Fibroblast of lung (primary cell): ENCODE measurements at places on chromosomes 1 and 21.
A peak's percentile ranks its signal among the peaks of the same experiment; 100 is the strongest.

DNA sequence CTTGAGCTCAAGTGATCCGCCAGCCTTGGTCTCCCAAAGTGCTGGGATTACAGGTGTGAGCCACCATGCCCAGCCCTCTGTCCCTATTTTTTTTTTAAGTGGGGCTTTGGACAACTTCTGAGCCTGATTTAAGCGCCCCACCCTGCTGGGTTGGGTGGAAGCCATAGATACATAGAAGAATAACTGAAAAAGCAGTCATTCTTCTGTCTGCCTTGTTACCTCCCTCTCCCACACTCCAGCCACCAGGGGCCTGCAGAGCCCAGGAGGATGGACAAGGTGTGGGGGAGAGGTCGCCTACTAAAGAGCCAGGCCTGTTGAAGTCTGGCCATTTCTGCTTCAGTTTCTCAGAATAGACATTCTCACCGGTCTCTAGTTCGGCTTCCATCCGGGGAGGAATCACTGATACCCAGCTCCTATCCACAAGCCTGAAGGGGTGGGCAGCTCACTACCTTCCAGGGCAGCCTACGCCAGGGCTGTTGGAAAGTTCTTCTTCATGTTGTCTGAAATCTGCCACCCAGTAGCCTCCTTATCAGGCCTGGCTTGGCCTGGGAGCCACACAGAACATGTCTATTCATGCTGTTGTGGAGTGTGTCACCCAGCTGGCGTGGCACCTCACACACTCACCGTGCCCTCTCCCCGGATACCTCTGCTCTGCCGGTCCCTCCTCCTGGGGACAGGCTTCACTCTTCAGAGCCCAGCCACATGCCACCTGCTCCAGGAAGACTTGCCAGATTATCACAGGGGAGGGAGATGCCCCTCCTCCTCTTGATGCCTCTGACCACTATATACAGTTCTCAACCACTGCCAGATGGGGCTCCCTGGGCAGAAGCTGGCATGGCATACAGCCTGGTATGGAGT lies 27.7 kb downstream of the KNCN start:
- no peak for DNase-seq

DNA sequence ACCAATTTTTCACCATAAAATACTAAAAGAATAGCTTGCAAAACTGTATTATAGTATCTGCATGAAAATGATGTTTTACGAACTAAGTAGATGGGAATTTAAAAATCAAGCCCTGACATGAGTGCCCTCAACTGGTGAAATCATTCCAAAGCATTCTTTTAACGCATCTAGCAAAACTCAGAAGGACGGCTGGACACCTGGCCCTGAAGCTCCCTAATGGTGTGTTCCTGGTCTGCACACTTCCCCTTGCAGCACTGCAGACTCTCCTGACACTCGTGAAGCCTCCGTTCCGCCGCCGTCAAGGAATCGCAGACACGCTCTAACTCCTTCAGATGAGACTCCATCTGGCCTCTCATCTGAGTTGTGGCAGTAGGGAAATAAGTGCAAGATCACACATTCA lies 39.9 kb downstream of the ODF2L start:
- peak; percentile 22 for DNase-seq

DNA sequence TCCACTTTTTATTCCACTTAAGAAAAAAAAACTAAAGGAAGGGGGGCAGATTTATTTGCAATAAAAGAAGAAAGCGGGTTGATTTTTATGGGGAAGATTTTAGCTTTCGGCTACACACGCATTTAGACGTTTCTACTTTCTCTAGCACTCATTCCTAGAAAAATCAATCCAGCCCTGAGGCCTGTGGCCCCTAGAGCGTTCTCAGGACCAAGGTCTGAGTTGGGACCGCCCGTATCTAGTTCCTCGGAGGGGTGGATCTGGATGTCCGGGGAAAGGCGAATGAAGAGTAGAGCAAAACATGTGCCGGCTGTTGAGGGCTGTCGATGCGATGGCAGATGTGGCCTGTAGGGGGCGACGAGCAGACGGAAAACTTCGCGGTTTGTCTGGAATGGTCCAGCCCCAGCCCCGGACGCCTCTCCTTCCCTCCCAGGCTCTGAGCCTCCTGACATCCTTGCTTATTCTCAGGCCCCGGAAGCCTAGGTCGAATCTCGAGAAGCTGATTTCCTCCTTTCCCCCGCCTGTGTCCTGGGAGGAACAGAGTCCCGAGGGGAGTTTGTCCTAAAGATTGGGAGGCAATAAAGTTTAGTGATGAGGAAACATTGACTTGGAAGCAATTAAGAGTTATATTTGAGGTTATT lies 5.2 kb downstream of the FOXD3 start:
- peak; percentile 75 for DNase-seq

DNA sequence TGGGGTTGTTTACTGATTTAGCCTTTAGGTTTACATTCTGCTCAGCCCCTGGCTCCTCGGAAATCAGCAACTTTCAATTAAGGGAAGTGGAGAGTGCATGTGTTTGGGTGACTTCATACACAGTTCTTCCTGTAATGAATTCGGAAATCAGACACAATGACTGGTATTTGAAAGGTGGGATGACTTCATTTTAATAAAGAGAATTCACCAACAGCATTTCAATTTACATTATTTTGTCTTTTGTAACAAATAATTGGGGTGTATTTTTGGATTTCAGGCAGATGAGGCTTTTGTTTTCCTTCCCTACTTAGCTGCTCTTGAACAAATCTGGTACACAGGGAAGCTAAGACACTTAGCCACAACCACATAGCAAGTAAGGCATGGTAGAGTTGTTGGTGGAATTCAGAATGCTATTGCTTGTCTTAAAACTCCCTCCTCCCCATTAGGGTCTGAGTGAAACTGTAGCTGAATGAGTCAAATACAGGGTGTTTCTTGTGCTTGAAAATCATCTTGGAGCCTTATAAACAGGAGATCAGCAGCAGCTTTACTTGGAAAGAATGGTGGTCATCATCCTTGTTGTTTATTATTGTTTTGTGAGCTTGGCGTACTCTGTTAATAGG lies 917 bp downstream of the STX12 start:
- DNase-seq: peak; percentile 50

DNA sequence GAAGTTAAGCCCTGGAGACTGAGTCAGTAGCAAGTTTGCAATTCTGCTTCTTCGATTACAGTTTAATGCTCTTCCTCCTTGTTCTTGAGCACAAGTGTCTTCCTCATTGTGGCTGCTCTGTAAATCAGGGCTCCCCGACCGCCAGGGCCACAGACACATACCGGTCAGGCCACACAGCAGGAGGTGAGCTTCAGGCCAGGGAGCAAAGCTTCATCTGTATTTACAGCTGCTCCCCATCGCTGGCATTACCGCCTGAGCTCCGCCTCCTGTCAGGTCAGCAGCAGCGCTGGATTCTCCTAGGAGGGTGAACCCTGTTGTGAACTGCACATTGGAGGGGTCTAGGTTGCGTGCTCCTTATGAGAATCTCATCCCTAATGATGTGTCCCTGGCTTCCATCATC lies 1.7 kb upstream of the TRAPPC10 start:
- DNase-seq: no peak

DNA sequence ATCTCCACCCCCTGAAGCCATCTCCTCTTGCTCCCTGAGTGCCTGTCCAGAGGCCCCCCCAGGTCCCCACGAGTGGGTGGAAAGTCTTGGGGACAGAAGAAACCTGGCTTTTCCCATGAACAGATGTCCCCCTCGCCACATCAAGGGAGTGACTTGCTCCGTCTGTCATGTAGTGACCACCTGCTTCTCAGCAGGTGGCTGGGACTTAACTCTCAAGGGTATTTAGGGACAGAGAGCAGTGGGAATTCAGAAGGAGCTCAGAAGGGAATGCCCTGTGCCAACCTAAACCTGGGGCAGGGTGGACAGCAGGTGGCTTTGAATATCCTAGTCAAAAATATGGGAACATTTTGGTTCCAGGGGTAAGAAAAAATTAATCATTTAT lies 139.8 kb downstream of the PRDM16 start:
- no peak for DNase-seq

- DNase-seq: peak; percentile 53
Measured at GRCh38 chr1:55490547-55490946, 275.4 kb upstream of the USP24 start.

DNA sequence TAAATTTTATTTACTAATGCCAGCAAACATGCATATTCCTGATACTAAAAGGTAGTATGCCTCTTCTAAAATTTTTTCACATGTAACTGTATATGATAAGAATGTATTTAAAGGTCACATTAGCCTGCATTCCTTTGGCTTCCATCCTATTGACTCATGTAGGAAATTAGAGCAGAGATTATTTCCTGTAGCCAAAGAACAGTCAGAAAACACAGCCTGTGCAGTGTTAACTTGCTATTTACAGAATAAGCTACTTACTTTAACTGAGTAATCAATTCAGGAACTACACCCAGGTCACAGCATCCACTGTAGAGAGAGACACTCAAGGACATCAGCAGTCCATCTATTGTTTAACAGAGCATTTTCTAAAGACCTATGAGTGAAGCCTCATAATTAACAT lies 154.5 kb upstream of the ADGRL4 start:
- peak; percentile 54 for DNase-seq

- no peak for DNase-seq
Measured at GRCh38 chr1:238581332-238581731, 690.6 kb upstream of the ZP4 start.

DNA sequence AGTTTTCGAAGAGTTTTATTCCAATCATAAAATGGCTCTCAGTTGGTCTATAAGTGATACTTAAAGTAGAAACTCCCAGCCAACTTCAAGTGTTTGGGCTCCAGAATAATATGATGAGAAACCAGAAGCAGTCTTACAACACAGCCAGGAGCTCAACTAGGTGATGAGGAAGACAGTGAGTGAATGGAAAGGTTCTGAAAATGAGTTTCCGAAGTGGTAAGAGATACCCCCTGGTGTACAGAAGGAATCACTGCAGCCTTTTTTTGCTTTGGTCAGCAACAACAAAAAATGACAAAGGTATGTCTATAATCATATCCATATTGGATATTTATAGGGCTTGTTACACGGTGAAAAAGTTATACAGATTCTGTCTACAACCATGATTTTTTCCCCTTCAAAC lies 16.5 kb downstream of the KRTAP19-1 start:
- DNase-seq: no peak

GRCh38 chr1:179055937-179056336 lies 25.9 kb upstream of the TOR3A start:
- no peak for DNase-seq

DNA sequence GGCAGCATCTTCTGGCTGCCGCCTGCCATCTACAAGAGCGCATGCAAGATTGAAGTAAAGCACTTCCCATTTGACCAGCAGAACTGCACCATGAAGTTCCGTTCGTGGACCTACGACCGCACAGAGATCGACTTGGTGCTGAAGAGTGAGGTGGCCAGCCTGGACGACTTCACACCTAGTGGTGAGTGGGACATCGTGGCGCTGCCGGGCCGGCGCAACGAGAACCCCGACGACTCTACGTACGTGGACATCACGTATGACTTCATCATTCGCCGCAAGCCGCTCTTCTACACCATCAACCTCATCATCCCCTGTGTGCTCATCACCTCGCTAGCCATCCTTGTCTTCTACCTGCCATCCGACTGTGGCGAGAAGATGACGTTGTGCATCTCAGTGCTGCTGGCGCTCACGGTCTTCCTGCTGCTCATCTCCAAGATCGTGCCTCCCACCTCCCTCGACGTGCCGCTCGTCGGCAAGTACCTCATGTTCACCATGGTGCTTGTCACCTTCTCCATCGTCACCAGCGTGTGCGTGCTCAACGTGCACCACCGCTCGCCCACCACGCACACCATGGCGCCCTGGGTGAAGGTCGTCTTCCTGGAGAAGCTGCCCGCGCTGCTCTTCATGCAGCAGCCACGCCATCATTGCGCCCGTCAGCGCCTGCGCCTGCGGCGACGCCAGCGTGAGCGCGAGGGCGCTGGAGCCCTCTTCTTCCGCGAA lies 3.8 kb downstream of the CHRNB2 start:
- no peak for DNase-seq
